Activated CD4-positive, alpha-beta T cell treated with anti-CD3 and anti-CD28 coated beads, Interleukin-2, Interleukin-4, amounts not matched to agents 100 ng/mL and 50 ng/mL, durations not matched to agents 16 hours and 8 hours (primary cell): ENCODE measurements at places on chromosomes 5 and 9.

GRCh38 chr9:126335837-126336735 lies 9.5 kb downstream of the MVB12B start:
- no peak for DNase-seq

- DNase-seq = no peak
These were observed 8.3 kb upstream of the TIFAB start for GRCh38 chr5:135460246-135461033.

DNA sequence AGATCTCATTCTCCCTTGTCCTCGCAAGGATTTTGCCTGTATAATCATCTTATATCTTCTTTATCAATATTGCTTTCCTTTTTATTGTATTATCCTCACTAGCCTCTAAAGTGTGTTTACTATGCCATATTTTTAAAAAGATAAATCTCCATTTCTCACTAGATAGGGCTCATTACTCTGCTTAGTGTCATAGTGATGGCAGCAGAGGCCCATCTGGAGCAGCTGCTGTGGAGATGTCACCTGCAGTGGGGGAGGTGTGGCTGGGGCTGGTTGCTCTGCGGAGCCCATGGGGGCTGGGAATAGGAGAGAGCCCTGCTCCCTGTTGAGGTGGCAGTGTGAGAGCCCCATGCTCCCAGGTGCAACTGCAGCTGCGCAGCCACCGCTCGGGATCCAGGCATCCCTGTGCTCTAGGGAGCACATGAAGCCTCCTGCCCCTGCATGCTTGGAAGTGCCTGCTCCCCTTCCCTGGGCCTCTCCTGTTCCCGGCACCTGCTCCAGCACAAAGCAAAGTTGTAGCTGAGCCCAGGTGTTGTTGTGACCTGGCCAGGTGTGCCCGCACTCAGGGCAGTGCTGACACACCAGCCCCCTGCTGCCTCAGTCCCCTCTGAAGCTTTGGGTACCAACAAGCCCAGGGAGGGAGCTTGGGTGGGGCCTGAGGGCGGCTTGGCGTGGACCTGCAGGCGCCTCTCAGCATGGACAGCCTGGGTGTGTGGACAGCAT lies 144.6 kb upstream of the MRPS30 start:
- no peak for DNase-seq

DNA sequence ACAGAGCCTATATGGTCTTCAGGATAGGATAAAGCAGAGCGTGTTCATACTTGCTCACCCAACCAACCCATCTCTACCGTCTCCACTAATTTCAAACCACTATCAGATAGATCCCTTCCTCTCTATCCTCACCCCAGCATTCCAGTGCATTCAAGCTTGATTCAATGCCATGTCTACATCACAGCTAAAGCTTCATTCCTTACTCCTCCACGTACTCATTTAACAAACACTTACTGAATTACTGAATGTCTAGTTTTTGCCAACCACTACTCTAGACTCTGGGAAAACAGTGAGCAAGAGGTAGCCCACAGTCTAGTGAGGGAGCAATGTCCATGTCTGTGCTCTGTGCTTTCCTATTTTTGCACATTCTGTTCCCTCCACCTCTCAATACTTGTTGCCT lies 163.5 kb upstream of the MSX2 start:
- DNase-seq = no peak

DNA sequence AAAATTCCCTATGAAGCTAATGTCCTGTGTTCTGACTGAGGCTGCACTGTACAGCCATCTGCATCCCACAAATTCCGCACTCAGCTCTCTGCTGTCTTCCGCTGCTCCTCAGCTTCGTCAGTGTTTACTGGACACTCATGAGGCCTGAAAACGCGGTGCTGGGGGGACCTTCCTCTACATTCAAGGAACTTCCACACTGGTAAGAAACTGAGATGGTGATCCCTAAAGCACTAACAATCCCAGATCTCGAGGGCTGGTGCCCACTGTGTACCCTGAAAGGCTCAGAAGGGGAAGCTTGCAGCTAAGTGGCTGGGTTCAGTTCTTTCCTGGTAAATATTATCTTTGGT lies 117.9 kb downstream of the NRG2 start:
- no peak for DNase-seq

GRCh38 chr9:115650768-115651167 lies 502.8 kb upstream of the PAPPA start:
- no peak for DNase-seq

- DNase-seq = no peak
These were observed 58.5 kb downstream of the APTX start for GRCh38 chr9:32942755-32943460.

DNA sequence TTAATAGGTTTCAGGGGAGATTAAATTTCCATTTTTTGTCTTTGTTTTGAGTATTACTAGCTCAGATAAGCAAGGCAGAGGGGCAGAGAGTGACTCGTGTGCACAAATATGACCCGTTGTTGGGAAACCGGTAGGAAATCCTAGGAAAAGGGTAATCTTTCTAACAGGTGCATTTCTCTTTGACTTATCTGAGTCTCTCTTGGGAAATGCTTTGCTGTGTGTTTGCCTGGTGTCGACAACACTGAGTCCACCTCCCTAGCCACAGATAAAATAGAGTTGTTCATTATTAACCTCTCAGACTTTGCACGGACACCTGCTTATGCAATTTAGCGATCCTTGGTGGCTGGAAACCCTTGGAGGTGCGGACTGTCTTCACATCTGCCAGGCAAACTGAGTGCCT lies 164.2 kb downstream of the FGF1 start:
- DNase-seq = no peak

DNA sequence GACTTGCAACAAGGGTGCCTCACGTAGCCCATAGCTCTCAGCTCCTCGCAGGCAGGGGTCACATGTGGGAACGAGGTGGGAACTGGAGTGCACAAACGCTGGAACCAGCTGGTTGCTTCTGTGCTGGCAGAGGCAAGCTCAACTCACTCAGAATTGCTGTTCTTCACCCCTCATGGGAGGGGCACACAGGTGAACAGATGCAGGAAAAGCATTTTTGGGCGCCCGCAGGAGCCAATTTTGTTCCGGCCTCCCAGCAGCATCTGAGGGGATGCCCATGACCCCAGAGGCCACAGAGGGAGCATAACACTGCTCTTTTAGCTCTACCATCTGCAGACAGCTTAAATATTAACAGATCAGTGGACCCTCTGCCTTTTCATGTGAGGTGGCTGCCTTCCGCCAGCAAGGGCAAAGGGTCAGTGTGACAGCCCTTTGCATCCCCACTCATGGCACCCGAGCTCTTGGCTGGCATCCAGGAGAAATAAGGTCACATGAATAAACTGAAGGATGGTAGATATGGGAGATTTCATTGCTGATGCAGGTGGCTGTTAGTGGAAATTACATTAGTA lies 196.2 kb downstream of the SLCO4C1 start:
- DNase-seq = no peak

GRCh38 chr9:127451858-127452656 lies 747 bp downstream of the LRSAM1 start:
- DNase-seq = peak; percentile 65

GRCh38 chr5:131379723-131380122 lies 115.9 kb downstream of the CDC42SE2 start:
- DNase-seq = peak; percentile 87

- DNase-seq = no peak
These were observed 800.9 kb downstream of the CDH9 start for GRCh38 chr5:26237489-26237888.

DNA sequence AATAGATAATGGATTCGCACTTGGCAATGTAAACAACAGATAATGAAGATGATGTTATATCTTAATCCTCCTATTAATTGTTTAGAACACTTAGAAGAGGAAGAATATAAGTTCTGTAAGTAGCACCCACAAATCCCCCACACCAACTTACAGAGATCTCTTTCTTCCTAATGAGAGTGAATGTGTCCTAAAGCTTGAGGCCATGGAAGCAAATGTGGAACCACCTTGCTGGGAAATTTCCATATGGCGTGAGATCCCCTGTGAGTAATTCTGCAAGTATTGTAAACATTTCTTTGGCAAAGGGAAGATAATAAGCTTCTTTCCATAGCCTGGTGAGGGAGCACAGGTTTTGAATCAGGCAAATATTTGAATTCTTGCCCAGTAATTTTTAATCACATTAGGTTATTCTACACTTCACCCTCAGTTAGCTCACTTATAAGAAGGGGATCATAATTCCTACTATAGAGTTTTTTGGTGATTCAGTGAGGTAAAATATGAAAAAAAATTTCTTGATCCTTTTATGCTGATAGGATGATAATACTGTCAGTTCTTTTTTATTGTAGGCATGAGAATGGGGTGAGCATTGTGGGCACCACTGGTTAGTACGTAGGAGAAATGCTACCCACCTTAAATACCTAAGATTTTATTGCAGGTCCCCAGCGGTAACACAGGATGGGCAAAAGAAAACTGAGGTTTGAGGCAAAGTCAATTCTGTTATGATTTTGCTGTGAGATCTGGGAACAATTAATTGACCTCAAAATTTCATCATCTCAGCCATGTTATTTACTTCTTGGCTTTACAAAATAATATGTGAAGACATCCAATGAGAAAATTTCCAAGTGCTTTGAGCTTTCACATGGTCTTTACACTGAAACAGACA lies 574.8 kb downstream of the PSAT1 start:
- no peak for DNase-seq

DNA sequence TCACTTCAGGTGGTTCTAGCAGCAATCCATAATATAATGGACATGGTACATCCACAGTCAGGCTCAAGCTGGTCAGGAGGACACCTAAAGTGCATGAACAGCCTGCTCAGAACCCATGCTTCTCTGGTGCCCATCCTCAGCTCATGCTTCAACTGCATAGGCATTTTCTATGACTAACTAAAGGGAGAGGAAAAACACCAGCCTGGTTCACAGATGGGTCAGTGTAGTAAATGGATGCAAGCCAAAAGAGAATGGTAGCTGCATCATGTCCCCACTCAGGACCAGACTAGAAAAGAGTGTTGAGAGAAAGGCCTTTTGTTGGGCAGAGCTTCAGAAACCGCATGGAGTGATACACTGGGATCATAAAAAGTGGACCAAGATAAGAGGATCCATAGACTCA lies 556.6 kb downstream of the TLE1 start:
- no peak for DNase-seq

DNA sequence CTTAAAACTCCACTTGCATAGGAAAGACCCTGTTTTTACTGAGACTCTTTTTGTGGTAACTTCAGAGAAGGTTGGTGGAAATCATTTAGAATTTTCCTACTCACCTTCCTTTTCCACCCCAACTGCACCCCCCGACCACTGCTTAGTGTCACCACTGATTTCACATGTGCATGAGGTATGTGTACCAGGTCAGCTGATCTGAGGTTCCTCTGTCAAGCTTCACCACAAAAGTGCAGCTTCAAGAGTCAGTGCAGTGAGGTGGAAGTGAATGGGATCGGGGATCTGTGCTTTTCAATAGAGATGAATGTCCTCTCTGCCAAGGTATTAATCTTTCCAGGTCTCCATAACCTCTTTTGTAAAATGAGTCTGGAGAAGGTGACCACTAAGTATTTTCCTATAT lies 260.5 kb upstream of the WWC1 start:
- no peak for DNase-seq

DNA sequence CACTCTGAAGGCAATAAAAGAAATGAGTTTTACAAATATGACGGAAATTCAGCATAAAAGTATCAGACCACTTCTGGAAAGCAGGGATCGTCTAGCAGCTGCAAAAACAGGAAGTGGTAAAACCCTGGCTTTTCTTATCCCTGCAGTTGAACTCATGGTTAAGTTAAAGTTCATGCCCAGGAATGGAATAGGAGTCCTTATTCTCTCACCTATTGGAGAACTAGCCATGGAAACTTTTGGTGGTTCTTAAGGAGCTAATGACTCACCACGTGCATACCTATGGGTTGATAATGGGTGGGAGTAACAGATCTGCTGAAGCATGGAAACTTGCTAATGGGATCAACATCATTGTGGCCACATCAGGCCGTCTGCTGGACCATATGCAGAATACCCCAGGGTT lies 93.5 kb upstream of the RGMB start:
- DNase-seq = no peak

DNA sequence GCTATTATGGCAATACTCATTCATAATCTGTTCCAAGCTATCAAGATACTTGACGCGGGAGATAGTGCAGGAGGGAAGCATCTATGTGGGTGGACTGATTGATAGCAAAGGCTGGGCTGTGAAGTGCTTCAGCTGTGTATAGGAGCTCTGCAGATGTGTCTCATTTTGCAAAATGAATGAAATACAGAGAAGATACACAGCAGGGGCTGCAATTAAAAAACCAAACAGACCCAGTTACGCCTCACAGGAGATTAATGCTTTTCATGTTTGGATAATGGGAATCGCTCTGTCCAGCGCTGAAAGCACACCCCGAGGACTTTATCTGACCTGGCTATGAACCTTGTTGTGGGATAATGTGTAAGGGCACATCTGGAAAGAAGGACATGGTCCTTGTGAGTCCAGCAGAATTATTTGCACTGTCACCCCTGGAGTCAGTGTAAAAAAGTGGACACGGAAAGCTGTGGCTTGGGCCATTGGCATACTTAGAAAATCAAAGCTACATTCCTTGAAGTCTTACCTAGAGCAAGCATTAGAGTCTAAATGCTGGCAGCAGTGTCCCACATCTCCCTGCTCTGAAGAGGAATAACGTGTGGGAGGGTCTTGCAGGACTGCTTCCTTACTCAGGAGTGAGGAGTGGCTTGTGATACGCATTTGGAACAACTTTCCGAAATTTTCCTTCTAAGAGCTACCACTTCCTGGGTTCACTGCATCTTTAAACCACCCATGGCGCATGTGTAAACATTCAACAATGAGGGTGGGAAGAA lies 2.6 kb downstream of the SH3RF2 start:
- DNase-seq = no peak

DNA sequence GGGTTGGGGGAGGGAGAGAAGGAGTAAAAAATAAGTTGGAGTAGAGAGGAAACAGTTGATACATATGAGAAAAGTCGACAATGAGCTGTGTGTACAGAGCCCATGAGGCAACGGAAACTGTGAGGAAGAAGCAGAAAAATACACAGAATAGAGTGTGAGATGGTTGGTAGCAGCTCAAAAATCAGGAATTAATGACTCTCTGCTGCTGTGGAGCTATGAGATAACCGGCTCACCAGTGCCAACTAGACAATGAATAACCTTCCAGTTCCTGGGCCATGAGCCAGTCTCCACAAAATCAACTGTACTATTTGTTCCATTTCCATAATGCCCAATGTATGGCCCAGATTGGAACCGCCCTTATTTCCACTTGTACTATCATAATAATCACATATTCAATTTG lies 53.1 kb upstream of the NREP start:
- DNase-seq = no peak

DNA sequence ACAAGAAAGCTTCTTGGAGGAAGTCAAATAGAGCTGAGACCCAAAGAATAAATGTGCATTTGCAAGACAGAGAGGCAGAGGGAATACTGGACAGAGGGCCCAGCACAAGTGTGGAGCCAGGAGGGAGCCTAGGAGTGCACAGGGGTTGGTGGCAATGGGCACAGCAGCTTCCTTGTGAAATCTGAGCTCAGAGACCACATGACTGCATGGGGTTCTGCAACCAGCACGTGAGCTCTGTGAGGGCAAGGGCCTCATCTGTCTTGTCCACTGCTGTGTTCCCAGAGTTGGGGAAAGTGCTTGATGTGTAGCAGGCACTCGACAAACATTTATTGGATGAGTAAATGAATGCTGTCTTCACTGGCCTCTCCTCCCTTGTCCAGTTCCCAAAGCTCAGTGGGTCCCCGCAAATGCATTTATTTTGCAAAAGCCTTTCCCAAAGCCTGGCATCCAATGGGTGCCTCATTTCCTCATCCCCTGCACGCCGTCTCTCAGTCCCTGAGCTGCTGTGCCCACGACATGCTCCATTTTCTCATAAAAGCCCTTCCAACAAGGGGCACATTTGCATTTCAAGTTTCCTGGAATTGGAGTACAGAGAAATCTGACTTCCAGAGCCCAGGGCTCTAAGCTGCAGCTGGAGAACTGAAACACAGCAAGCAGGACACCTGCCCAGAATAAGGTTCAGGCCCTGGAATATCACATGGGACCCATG lies 58.5 kb downstream of the KCNIP1 start:
- DNase-seq = no peak
